Fibroblast of lung (primary cell): ENCODE measurements at places on chromosomes 13 and 19. TPM values are rescaled to one million over a fixed set of nuclear protein-coding genes. Genes with fewer than 3 reads are reported as not detected.

Gene CPT1C
- total RNA-seq, result 18.0 and 31.2 TPM in 2 replicates

GRCh38 chr19:30450835-30451321 lies 78.7 kb downstream of the ZNF536 start:
- DNase-seq, result no peak

GRCh38 chr13:112431734-112432133 lies 55.6 kb downstream of the SPACA7 start:
- DNase-seq, result no peak

DNA sequence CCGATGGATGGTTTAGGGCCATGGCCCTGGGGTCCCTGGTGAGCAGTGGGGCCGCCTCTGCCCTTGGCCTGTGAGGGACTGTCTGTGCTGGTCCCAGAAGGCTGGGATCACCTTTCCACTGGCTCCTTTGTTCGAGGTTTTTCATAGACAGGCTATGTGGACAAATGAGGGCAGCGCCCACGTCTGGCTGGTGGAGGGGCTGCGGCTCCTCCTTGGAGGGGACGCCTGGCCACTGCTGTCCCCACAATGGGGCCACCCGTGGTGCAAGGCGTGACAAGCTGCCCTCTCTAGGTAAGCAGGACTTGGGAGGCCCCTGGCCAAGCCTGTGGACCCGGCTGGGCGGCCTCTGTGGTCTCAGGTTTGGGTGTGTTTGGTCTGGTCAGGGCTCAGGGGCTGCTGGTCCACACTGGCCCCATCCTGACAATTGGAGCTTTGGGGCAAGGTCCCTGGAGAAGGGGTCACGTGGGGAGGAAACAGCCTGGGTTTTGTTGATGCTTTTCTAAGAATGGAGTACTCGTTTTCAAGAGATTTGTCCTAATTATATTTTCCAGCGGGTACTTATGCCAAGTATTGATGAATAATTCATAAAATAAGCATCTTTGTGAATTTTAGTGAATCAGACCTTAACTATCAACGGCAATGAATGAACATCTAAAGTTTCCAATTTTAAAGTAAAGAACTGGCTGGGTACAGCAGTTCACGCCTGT lies 33.3 kb downstream of the MCF2L start:
- DNase-seq, result no peak

GRCh38 chr13:92833071-92833470 lies 393.5 kb upstream of the GPC6 start:
- peak; percentile 28 for DNase-seq

- DNase-seq, result no peak
These were observed 52.1 kb upstream of the EHD2 start for GRCh38 chr19:47661161-47661560.

DNA sequence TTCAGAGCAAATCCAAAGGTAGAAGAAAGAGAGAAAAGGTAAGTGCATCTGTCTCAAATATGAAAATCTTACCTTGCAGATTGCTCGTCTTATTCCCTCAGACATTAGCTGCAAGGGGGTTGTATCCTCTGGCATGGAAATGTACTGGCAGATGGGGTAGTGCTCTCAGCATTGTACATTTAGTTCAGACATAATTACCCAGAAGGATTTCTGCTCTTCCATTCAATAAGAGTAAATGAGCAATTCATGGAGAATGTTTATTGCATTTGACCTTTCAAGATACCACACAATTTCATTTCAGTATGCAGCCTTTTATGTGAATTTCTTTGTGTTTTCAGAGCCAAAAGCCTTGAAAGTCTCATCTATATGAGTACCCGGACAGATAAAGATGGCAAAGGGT lies 63.8 kb downstream of the SCEL start:
- no peak for DNase-seq

Gene KLC3
- total RNA-seq, result 0.17 TPM in 1 of 2 replicates, not detected in the other

- DNase-seq, result peak; percentile 23
These were observed 2.9 kb upstream of the NRTN start for GRCh38 chr19:5801796-5802619.

Gene IGFL3
- not detected in 2 replicates for total RNA-seq

- DNase-seq, result no peak
These were observed 34.1 kb upstream of the TFDP1 start for GRCh38 chr13:113550453-113550852.

DNA sequence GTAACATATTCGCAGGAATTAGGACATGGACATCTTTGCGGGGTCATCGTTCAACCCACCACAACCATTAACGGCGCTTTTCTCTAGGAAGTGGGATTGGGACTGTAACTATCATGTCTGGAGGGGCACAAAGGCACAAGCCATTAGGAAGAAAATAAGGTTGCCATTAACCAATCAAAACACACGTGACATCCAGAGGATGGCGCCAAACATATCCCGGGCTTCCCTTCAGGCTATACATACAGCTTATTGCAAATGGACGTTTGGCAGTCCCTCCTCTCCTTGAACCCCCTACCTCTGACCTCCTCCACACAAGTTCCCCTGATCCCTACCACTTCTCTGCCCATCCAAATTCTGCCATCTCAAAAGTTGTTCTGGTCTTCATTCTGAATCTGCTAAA lies 26.6 kb upstream of the GSX1 start:
- DNase-seq, result no peak

DNA sequence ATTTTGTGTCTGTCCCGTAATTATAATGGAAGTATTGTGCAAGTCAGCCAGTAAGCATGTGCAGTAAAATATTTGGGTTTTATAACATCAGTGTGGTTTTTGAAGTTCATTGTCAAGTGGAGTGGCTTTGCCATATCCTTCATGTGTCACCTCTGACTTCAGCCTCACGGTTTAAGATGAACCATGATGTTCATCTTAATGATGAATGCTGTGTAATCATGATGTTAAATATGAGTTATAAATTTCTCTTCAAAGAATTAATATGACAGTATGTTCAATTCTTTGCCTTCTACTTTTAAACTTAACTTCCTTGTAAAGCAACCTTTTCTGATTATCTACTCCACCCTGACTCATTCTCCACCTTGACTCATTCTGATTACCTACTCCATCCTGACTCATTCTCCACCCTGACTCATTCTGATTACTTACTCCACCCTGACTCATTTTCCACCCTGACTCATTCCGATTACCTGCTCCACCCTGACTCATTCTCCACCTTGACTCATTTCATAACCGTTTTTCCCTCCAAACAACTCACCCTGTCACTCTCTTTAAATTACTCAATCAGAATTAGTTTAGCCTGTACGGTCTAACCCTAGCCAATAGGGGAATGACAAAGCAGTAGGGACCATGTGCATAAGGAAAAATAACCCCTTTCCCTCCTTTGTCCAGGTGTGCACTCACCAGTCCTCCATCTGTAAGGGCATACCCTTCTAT lies 50.3 kb upstream of the ANKRD10 start:
- DNase-seq, result peak; percentile 83

GRCh38 chr13:52348983-52349780 lies 56.8 kb downstream of the THSD1 start:
- peak; percentile 62 for DNase-seq
